ENCODE measurements at places on chromosomes 16 and 17.

GRCh38 chr16:10878328-10878643 lies 1.3 kb downstream of the CIITA start:
- no peak for DNase-seq

GRCh38 chr17:63042256-63042812 lies 76.3 kb downstream of the TANC2 start:
- DNase-seq = no peak

DNA sequence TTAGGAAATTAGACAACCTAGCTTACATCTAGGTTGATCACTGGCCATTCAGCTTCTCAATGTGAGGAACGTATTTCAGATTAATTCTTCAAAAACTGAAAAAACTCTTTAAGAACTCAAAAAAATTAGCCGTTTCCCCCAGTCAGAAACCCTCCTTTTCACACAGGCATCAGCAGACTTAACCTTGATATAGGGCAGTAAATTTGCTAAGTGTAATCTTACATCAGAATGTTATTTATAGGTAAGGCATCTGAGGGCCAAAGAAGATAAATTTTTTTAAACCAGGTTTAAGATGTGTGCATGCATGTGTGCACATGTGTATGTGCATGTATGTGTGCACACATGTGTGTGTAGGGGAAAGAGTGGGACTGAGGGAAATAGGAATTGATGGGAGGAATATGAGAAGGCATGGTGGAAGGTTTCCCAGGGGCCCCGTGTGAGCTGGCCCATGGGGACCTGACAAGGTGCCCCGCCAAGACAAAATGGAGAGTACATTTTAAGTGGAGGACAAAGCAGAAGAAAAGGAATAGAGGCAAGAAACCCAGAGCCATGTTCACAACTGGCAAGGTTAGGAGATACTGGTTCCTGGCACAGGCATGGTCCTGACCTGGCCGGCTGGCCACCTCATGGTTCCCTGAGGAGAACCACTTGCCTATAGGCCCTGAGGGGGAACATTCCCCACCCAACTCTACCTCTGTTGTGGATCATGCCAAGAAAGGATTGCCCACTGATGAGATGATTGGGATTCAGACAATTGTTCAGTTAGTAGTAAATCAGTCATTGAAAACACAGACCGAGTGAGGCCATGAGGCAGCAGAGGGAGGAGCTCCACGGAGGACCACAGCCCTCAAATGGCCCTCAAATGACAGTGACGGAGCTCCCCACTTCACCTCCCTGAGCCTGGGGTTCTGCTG lies 33.0 kb downstream of the TEX2 start:
- no peak for DNase-seq

GRCh38 chr16:65114527-65114926 lies 7.3 kb downstream of the CDH11 start:
- DNase-seq = no peak

DNA sequence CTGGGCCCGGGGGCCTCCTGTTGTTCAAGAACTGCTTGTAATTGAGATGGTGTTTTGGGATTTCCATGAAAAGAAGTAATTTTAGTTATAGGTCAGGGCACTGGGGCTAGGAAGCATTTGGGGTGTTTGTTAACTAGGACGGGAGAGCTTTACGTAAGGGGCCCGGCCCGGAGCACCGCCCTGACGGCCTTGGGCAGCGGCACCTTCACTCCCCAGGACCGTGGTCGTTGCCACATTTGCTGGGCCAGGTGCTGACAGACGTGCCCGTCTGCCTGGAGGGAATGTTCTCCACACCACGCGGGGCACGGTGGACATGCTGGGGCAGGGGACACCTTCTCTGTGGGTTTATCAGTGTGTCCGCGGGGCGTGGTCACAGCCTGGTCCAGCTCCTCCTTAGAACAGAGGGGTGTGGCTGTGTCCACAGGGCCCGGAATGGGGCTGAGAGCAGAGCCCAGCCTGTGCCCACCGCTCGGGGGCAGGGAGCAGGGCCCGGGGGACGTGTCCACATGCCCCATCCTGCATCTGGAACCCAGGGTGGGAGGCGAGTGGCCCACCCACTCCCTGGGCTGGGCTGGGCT lies 57.7 kb downstream of the BAIAP2 start:
- DNase-seq = no peak

- no peak for DNase-seq
These were observed 263.3 kb downstream of the HS3ST3A1 start for GRCh38 chr17:13338421-13338820.

GRCh38 chr17:74865504-74866197 lies 6.0 kb upstream of the GRIN2C start:
- no peak for DNase-seq

DNA sequence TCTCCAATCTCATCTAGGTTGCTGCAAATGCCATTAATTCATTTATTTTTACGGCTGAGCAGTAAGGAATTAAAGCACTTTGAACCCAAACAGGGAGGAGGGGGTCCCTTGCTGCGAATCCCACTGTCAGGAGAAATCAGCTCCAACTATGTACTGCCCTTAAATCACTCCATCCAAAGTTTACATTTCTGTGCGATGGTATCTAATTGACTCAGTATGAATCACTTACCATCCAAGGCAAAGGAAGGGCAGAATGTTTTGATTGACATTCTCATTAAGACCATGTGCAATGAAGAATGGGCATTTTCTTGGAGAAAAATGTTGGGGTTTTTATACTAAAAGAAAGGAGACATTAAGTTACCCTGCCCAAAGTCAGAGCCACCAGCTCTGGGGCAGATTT lies 47.7 kb upstream of the XYLT1 start:
- DNase-seq = no peak

DNA sequence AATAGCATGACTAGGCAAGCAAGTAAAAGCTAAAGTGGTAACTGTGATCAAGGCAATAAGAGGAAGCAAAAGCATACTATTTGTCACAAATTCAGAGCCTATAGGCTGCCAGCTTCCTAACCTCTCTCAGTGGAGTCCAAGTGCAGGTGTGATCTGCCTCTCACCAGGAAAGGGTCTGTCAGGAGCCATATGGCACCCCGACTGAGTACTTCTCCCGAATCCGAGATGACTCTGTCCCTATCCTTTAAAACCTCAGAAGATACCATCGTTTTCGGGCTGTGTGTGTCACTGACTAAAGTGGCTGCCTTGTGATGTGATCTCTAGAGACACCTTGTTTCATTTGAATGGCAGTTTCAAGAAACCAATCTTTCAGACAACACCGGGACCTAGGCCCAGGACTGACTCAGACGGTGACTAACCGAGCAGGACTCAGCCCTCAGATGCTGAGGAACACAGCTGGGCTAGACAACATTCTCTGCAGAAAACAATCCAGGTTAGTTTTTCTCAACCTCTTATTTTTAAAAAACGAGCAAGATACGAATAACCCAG lies 63.6 kb downstream of the SMG6 start:
- DNase-seq = peak; percentile 21

- DNase-seq = no peak
These were observed 81.9 kb downstream of the KCNJ12 start for GRCh38 chr17:21458054-21458453.

- DNase-seq = no peak
These were observed 275.3 kb downstream of the PARN start for GRCh38 chr16:14354561-14355351.

DNA sequence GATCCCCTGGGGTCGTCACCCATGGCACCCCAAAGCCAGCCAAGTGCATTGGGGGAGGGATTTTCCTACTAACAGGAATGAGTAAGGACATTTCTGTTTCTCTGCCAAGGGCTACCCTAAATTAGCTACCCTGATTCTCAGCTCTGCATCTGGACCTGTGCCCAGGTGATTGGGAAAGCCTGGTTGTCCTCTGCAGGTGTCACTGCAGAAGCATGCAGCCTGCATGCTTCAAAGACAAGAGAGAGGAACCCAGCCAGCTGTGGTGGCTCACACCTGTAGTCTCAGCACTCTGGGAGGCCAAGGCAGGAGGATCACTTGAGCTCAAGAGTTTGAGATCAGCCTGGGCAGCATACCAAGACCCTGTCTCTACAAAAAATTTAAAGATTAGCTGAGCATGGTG lies 19.6 kb downstream of the BEAN1 start:
- no peak for DNase-seq

DNA sequence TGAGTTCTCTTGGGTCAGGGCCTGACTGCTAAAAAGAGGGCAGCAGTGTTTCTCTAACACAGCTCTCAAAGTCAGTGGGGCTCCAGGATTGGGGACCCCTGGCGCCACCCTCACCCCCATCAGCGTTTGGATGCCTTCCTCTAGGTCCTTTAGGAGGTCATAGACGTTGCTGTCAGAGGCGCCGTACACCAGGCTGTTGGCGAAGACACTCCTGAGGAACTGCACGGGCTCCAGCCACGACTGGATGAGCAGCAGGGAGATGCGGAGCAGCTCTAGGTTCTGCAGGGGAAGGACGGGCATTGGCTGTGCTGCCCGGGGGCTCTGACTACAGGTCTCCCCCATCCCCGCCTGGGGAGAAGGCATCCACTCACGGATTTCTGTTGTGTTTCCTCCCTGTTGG lies 993 bp downstream of the GH1 start:
- DNase-seq = no peak

DNA sequence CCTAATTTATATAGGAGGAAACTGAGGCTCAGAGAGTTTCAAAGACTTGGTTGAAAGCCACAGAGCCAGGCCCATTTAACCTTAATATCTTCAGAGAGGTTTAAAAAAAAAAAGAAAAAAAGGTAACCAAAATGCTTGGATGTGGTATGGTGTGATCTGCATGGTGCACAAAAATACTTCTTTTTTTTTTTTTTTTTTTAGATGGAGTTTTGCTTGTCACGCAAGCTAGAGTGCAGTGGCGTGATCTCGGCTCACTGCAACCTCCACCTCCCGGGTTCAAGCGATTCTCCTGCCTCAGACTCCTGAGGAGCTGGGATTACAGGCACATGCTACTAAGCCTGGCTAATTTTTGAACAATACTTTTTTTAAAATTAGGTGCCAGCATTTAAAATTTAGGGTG lies 101.8 kb downstream of the XYLT1 start:
- no peak for DNase-seq

GRCh38 chr17:30296499-30297080 lies 4.8 kb upstream of the BLMH start:
- DNase-seq = no peak

DNA sequence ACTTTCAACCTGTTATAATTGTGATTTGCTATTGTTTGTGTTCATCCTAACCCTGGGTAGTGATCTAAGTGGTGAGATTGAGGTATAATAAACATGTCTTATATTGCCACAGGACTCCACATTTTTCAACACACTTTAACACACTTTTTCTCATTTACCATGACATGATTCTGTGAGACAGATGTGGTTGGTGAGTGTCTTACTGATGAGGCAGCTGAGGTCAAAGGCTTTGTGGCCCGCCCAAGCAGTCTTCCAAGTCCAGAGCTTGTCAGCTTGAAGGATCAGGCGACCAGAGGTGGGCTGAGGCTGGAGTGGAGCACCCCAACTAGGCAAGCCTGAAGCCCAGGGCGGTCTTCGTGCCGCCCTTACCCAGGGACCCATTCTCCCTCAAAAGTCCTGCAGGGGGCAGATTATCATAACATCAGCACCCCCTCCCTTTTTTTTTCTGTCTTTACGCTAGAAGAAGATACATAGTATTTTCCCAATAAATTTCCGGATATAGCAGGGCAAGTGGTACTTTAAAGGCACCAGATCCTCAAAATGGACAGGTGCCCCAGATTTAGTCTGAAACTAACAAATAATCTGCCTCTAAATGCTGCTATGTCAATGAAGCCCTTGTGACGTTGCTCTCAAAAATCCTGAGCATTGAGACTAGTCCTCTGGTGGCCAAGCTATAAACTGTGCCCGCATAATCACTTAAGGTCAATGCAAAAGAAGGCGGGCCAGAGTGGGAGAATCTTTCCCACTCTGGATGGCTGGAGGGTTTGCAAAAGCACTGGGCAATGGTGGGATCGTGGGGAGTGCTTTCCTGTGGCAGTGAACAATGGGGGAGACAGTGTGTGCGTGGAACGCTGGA lies 21.1 kb downstream of the KCTD19 start:
- no peak for DNase-seq

GRCh38 chr17:69819316-69820087 lies 255.5 kb upstream of the KCNJ16 start:
- DNase-seq = no peak

- DNase-seq = peak; percentile 36
These were observed 22.3 kb downstream of the ARHGAP27 start for GRCh38 chr17:45410144-45411091.

- DNase-seq = peak; percentile 32
These were observed 18.8 kb upstream of the GAA start for GRCh38 chr17:80082403-80083135.

GRCh38 chr16:84988328-84989080 lies 22.8 kb downstream of the ZDHHC7 start:
- DNase-seq = no peak

DNA sequence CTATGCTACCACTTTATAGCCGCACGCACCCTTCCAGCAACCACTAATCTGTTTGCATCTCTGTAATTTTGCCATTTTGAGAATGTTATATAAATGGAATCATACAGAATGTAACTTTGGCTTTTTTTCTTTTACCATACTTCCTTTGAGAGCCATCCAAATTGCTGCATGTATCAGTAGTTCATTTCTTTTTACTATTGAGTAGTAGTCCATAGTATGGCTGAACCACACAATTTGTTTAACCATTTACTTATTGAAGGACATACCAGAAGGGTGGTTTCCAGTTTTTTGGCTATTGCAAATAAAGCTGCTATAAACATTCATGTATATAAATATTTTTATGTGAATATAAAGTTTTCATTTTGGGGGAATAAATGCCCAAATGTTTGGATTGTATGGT lies 8.8 kb downstream of the TENT4B start:
- DNase-seq = no peak

- no peak for DNase-seq
These were observed 184.7 kb downstream of the SOX9 start for GRCh38 chr17:72305472-72305871.

- no peak for DNase-seq
These were observed 1146.5 kb upstream of the GOT2 start for GRCh38 chr16:59880611-59881010.

- DNase-seq = no peak
These were observed 11.8 kb downstream of the SIAH1 start for GRCh38 chr16:48373258-48374029.

- peak; percentile 16 for DNase-seq
These were observed 19.1 kb downstream of the TRARG1 start for GRCh38 chr17:1298606-1299005.

DNA sequence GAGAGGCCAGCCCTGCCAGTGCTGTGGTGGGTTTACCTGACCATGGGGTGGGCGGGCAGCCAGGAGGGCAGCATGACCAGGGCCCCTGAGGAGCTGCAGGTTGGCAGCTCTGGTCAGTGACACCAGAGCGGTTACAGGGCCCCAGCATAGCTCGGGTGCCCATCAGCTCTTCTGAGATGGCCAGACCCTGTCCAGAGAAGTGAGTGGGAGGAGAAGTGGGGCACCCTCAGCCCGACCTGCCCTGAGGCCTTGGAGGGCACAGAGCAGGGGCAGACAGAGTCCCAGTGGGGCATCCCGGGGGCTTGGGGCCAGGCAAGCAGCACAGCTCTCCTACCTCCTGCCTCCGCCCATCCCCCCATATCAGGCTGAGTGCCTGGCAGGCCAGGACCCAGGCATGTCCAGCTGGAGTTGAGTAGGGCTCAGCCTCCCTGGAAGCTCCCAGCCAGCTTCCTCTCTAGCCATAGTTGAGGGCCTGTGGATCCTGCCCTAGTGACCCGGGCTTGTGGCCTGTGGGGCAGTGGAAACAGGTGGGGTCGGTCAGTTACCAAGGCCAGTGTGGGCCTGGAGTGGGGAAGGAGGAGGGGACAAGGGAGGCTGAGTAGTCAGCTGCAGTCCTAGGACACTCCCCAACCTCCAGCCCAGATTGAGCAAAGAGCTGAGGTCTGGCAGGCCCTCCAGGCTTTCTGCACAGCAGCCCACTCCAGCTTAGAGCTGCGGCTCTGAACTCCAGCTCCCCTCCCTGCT lies 83.5 kb downstream of the AMFR start:
- DNase-seq = no peak

- no peak for DNase-seq
These were observed 46.9 kb downstream of the IRX6 start for GRCh38 chr16:55370762-55371482.
